ENCODE measurements at places on chromosomes 4 and X.
A peak's percentile ranks its signal among the peaks of the same experiment; 100 is the strongest.

- no peak for DNase-seq
These were observed 28.3 kb downstream of the KDM5C start for GRCh38 chrX:53196678-53197077.

- no peak for DNase-seq
These were observed 400.9 kb upstream of the FGF13 start for GRCh38 chrX:139112432-139112831.

GRCh38 chr4:155614111-155614762 is 52.4 kb upstream of the GUCY1A1 start:
- no peak for DNase-seq

DNA sequence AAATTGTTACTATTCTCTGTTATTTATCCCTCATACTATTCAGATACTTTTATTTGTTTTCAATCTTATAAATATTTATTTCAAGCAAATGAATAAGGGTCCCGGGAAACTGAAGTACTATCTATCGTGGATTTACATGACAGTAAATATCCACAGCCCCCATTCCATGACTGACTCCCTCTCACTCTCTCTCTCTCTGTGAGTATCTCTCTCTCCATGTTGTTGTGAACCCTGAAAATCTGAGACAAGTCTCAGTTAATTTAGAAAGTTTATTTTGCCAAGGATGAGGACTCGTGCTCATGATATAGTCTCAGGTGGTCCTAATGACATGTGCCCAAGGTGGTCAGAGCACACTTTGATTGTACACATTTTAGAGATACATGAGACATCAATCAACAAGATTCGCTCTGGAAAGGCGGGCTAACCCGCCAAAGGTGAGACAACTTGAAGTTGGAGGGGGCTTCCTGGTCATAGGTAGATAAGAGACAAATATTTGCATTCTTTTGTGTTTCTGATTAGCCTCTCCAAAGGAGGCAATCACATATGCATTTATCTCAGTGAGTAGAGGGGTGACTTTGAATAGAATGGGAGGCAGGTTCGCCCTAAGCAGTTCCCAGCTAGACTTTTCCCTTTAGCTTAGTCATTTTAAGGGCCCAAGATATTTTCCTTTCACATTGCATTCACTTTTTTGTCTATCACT is 986.4 kb downstream of the NLGN4X start:
- no peak for DNase-seq

- peak; percentile 17 for DNase-seq
These were observed 85.4 kb upstream of the GBA3 start for GRCh38 chr4:22607382-22607781.

DNA sequence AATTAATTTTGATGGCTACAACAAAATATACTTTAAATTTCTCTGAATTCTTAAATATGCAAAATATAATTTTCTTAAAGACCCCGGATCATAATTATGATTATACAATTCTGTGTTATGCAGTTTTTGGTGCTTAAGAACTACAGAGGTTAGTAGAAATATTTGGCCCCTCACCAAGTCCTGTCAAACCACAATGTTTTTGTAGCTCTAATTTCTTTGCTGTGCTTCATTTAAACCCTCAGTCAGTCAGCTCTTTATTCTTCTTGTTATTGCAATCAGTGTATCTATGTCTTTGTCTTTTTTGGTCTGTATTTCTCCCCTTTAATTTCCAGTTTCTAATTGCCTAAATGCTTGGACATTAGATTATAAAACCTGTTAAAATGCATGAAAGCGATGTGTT is 186.1 kb downstream of the CAMK2D start:
- DNase-seq, result no peak

DNA sequence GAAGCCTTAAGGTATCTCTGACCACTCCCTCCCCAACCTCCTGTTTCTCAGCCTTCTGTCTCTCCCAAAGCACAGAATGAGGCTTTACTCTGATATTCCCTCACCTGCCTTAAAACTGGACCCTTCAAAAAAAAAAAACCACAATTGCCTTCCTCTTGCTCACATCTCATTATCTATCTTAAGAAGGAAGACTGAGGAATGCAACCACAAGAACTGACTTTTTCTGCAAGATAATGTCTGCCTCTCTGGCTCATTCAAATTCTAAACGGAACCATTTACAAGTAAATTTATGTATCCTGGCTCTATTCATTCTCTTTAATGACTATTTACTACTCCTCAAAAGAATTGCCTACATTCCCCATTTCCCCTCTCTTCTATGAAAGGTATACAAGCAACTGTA is 545.5 kb upstream of the HTR2C start:
- DNase-seq, result no peak

DNA sequence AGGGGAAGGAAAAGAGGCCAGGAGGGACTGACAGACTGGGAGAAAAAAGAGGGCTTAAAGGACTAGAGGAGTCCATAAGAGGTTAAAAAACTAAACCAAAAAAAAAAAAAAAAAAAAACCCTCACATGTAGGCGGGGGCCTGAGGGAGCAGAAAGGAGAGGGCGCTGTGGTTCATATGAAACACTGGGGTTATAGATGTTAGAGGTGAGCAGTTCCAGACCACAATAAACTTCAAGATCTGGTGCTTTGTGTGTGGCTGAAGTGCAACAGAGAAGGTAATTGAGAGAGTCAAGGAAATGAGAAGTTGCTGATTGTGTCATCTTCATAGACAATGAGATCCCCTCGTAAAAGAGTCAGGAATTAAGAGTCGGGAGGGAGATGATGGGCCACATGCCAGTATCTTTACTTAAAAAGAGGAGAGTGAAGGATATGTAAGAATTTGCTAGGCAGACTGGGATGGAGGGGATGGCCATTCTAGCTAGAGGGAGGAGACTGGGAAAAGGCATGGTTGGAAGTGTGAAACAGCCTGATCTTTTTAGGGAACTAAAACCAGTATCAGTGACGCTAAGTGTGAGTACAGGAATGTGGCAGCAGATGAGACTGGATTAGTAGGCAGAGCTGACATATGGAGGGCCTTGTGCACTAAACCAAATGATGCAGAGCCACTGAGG is 18.4 kb upstream of the OGT start:
- DNase-seq, result peak; percentile 55

GRCh38 chr4:73433140-73433539 is 2.9 kb upstream of the AFP start:
- DNase-seq, result no peak

DNA sequence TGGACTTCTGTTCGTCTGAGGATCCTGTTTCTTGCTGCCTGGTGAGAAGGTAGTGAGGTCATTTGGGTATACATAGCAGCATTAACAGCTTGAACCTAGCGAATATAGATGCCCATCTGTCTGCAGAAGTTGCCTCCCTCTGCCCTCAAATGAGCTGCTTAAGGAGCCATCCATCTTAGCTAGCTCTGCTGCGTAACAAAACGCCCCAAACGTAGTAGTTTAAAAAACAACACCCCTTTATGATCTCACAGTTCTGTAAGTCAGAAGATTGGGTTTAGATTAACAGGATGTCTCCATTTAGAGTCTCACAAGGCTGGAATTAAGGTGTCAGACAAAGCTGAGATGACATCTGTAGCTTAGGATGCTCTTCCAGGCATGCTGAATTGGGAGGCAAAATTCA is 185.3 kb downstream of the DHRSX start:
- DNase-seq, result no peak

GRCh38 chr4:11623726-11624037 is 195.0 kb upstream of the HS3ST1 start:
- no peak for DNase-seq

DNA sequence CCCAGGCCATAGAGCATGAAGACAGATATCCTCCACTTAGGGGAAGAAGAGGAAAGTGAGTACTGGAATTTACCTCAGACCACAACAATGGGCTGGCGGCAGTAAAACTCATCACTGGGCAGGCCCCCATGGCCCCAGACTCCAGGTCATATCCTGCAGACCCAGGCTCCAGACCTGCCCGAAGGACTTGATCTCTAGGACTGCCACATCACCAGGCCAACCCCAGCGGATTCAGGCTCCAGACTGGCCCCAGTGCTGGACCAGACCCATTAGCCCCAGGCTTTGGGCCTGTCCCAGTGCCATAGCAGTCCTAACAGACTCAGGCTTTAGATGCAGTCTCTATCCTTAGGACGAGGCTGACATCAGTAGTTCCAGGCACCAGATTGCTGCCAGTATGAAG is 190.6 kb downstream of the DLG3 start:
- no peak for DNase-seq

GRCh38 chrX:35040871-35041270 is 98.3 kb downstream of the FAM47B start:
- DNase-seq, result no peak

- DNase-seq, result no peak
These were observed 404.2 kb downstream of the MID1IP1 start for GRCh38 chrX:39205467-39205866.

DNA sequence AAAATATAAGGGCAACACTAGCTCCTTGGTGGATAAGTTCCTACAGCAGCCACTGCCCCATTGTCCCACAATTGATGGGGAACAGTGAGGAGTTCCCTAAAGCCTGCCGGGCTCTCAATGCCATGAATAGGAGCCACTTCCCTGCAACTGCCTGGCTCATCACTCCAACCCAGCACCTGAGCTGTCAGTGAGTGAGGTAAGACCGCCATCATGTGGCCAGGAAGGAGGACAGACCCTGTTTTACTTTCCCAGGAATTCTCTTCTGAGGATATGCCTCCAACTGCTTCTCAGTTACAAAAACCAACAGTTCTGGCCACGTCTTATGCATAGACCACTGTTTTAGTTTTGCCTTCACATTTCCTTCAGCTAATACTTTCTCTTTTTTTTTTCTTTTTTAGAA is 45.5 kb downstream of the SRPX start:
- no peak for DNase-seq

- no peak for DNase-seq
These were observed 228.6 kb upstream of the HCCS start for GRCh38 chrX:10882484-10882883.

- DNase-seq, result no peak
These were observed 107.4 kb downstream of the FAM13A start for GRCh38 chr4:88949605-88950004.

- peak; percentile 51 for DNase-seq
These were observed 23.2 kb downstream of the PRPS2 start for GRCh38 chrX:12814420-12814819.

DNA sequence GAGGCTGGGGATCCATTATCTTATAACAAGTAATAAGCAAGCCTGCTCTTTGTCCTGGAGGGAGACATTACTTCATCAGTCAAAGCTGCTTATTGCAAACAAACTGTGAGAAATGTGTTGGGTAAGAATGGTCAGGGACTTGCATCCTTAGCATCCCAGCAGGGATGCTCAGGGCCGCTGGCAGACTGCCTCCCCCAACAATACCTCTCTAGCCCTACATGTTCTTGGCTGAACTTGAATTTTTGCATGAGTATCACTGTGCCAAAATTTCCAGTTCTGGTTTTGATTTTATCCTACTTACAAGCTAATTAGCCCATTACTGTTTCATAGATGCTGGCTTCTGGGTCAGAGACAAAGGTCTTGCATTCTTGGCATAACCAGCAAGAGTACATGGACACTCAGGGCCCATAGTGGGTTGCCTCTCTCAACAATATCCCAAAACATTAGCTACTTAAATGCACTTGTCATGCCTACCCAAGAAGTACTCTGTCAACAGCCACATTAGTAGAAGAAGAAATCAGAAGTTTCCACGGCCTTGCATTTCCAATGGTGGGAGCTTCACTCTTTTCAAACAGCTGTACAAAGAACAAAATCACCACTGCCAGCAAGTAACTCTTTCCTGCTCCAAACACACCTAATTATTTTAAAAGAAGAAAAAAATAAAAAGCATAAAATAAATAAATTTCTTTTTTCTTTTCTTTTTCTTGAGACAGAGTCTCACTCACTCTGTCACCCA is 41.9 kb upstream of the NEUROG2 start:
- DNase-seq, result no peak

DNA sequence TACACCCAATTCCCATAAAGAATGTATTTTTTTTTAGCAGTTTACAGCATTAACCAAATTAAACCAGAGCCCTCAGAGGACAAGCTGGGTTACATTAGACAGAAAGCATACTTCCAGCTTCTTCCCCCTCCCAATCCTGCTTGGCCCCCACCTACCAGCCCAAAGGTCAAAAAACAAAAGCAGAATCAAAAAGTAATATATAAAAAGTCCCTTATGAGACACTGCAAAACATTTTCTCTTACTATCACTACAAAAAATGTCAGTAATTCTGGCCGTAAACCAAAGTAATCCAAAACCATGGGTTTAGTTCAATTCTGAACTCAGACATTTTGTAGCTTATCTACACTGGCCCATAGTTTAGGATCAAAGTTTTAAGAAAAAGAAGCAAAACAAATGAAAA is 38.0 kb downstream of the APBB2 start:
- no peak for DNase-seq

- no peak for DNase-seq
These were observed 197.2 kb upstream of the NPY2R start for GRCh38 chr4:155011163-155011780.

DNA sequence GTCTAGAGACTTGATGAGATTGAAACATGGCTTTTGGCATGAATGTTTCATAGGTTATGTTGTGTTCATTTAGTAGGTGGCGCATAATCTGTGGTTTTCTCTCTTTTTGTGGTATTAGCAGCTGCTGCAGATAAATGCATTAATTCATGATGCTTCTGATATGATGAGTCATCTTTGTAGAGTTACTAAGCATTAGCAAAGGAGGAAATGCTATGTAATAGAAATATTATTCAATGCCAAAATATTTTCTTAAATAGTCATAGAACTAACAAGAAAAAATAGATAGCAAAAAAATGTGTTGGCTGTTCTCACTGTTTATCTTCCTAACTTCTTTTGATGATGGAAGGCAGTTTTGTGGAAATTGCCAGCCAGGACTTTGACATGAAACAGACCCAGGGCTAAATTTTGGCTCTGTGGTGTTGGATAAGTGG is 3.6 kb downstream of the ZXDB start:
- peak; percentile 33 for DNase-seq

DNA sequence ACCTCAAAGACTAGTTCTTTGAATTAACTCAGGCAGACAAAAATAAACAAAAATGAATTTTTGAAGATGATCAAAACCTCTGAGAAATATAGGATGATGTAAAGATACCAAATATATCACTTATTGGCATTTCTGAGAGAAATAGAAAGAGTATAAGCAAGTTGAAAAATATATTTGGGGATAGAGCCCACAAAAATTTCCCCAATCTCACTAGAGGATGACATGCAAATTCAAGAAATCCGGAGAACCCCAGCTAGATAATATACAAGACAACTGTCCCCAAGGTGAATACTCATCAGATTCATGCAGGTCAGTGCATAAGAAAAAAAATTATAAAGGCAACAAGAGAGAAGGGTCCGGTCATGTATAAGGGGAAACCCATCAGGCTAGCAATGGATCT is 129.1 kb downstream of the CXXC4 start:
- DNase-seq, result no peak

DNA sequence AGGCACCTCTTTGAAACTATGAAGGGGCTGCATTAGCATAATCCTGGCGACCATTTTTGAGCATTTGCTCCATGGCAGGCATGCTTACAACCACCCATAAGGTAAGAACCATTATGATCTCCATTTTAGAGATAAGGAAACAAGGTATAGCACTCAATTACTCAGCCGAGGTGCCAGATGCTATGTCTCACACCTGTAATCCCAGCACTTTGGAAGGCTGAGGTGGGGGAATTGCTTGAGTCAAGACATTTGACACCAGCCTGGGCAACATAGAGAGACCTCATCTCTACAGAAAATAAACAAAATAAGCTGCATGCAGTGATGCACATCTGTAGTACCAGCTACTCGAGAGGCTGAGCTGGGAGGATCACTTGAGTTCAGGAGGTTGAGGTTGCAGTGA is 43.6 kb downstream of the TIGD4 start:
- DNase-seq, result no peak

GRCh38 chr4:143514497-143514896 is 995 bp downstream of the SMARCA5 start:
- peak; percentile 25 for DNase-seq
